Memory B cell (primary cell): ENCODE measurements at places on chromosomes 7 and 10.
A peak's percentile ranks its signal among the peaks of the same experiment; 100 is the strongest.

DNA sequence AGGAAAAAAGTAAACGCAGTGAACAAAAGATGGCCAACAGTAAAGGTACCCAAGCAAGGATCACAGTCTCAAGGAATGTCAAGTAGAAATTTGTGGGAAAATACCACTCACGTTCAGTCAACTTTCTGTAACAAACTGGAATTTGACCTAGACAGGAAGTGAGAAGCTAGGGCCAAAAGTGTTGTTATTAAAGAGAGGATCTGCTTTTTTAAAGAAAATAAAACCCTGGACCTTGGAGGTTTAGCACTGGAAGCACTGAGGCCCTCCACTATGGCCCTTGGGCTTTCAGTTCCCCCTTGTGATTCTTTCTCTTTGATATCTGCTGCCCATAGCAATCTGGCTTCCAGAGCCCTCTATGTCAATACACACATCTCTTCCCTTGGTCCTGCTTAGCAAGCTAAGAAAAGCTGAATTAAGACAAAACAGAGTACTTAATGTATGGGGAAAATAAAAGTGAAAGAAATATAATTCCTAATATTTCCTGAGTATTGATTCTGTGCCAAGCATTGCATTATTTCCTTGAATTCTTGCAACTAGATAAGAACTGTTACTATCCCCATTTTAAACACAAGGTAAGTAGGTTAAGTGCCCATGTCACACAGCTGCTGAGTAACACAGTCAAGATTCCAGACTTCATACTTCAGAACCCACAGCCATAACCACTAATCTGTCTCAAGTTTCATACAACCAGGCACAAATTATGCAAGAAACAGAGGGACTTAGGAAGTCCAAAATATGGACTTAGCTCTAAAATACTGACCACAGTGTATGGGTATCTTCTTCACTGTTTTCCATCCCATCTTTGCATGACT, 2.6 kb upstream of the ZNF438 start:
- DNase-seq, result no peak

GRCh38 chr10:3811291-3811870, 26.4 kb upstream of the KLF6 start:
- DNase-seq, result peak; percentile 33

- DNase-seq, result no peak
Observed at GRCh38 chr7:44380831-44381493, 55.6 kb upstream of the CAMK2B start.

GRCh38 chr7:14321947-14322346, 332.5 kb upstream of the ETV1 start:
- DNase-seq, result no peak
